Stimulated activated CD4-positive, alpha-beta T cell treated with anti-CD3 and anti-CD28 coated beads, TNF-alpha, amount 100 ng/mL, for 4 hours (primary cell): ENCODE measurements at places on chromosomes 2 and 18.

DNA sequence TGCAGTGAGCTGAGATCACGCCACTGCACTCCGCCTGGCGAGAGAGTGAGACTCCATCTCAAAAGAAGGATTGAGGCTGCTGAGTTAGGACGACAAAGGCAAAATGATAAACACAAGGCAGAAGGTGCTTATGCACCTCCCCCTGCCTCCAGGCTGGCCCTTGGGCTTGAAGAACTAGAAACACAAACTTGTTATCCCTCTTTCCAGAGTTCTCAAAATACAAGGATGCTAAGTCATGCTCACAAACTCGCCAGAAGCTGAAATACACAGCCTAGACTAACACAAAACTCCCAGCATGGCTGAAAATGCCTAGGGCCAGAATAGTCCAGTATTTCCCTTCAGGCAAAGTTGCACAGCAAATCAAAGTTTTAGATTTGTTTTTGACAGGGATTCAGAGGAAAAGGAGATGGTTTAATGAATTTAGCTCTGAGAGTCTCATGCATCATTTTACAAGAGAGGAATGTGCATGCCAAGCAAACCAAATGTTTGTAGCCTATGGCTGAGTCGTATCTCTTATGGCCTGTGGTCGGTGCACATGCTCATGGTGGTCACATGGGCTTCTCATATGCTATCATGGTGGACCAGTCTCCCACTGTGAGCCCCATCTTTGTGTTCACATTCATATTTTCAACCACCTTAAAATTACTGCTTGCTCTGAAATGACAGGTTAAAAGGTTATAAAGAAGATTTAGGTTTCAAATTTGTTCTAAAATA is 16.2 kb upstream of the MREG start:
- no peak for DNase-seq

DNA sequence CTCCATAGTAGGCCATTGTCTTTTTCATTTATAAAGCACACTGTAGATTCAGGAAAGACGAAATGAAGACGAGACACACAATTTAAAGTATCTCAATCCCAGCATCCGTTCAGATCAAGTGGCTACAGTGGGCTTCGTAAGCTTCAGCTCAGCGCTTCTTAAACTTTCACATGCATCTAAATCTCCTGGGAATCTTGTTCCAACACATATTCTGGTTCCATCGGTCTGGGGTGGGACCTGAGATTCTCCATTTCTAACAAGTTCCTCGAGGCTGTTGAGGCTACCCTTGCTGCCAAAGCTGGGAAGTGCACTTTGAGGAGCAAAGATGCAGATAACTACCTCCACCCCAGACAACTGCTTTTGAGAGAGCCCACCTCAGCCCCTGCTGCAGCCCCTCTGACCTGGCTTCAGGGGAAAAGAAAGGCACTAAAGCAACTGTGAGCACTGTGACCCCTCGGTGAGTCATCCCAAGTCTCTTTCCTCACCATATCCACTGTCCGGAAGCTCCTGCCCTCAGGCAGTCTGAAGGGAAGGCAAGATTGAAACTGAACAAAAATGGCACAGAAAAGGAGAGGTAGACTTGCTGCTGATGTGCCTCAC is 201.1 kb upstream of the FBXO11 start:
- no peak for DNase-seq

DNA sequence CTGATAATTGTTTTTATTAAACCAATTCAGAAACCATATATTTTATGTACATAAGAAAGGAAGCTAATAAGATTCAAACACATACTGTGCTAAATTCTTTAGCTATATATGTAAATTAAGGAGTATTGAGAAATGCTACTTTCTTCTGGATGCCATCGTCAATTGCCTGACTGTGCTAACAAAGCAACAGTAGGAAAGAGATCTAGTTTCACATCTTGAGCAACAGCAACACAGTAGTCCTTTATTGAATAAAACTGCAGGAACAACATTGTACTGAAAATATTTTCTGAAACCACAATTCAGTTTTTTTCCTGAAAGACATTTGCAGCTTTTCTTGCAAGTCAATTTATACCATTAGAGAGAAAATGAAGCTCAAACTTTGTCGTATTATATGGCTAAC is 1404.9 kb upstream of the SLC39A10 start:
- no peak for DNase-seq

GRCh38 chr2:118986738-118987137 is 44.7 kb downstream of the MARCO start:
- DNase-seq, result no peak

GRCh38 chr2:26735883-26736588 is 28.0 kb upstream of the SLC35F6 start:
- DNase-seq, result no peak

DNA sequence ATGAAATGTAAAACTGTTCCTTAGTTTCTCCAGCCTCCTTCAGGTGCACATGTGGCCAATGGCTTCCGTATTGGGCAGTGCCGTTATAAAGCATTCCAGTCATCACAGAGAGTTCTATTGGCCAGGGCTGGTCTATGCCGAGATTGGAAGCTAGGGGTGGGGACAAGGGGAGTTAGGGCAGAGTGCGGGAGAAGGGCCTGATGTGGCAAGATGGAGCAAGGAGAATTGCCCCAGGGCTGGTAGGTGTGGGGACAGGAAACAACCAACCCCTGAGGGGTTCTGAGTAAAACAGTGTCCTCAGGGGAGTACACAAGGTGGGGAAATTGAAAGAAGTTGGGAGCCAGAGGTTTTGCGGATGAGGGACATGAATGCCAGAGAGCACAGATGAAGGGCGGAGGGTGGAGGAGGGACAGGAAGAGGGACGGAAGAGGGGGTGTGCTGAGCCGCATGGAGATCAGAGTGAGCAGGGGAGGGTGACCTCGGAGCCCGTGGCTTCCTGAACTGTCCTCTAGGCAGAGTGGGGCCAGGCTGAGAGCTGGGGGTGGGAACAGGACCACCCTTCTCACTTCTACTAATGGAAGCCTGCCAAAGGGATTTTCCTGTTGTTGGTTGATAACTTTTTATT is 9.1 kb upstream of the ATP6V1C2 start:
- no peak for DNase-seq

DNA sequence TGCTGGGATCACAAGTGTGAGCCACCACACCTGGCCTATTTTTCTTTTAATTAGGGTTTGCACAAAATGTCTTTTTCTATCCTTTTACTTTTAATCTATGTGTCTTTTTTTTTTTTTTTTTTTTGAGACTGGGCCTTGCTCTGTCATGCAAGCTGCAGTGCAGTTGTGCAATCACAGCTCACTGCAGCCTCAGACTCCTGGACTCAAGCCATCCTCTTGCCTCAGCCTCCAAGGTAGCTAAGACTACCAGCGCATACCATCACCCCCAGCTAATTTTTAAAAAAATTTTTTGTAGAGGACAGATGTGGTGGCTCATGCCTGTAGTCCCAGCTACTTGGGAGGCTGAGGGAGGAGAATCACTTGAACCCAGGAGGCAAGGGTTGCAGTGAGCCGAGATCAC is 27.1 kb downstream of the ADCY3 start:
- DNase-seq, result no peak

GRCh38 chr2:222862106-222862908 is 1.5 kb downstream of the ACSL3 start:
- DNase-seq, result no peak

DNA sequence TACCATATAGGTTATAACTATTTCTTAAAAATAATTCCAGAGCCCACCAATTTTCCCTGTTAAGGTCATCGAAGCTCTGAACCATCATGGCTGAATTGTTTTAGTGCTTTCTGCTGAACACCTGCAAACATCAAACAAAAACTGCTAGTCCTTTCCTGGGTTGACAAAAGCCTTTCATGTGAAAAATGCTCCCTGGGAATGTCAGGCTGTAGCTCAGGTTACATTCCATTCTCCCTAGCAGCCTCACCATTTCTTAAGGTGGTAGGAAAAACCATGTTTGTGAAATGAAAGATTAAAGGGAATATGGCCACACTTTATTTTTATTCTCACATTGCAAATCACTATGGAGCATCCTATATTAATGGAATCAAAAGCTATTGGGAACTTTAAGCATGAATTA is 5.7 kb downstream of the TCF4 start:
- DNase-seq, result no peak

- no peak for DNase-seq
Measured at GRCh38 chr18:44945888-44946401, 265.3 kb downstream of the SETBP1 start.

GRCh38 chr18:10121786-10122515 is 208.1 kb downstream of the VAPA start:
- no peak for DNase-seq

GRCh38 chr18:40878371-40878770 is 1076.7 kb upstream of the PIK3C3 start:
- no peak for DNase-seq

DNA sequence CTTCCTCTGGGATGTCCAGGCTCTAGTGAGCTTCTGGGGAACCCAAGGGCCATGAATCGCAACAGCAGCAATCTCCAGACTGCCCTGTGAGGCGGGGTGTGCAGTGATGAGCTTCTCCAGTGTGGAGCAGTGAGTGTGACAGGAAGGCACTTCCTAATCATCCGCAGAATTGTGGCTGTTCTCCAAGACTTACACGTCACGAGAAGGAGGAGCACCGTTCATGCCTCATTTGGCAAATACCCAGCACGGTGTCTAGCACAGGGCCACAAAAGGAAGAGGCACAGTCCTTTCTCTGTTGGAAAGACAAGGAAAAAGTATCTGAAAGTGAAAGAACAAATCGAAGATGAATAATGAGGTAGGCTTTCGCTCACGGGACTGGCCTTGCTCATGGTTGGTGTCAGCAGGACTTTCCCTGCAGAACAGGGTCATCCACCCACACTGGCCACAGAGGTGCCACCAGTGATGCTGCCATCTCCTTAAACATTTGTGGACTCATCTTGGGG is 125.1 kb upstream of the HAAO start:
- DNase-seq, result no peak

DNA sequence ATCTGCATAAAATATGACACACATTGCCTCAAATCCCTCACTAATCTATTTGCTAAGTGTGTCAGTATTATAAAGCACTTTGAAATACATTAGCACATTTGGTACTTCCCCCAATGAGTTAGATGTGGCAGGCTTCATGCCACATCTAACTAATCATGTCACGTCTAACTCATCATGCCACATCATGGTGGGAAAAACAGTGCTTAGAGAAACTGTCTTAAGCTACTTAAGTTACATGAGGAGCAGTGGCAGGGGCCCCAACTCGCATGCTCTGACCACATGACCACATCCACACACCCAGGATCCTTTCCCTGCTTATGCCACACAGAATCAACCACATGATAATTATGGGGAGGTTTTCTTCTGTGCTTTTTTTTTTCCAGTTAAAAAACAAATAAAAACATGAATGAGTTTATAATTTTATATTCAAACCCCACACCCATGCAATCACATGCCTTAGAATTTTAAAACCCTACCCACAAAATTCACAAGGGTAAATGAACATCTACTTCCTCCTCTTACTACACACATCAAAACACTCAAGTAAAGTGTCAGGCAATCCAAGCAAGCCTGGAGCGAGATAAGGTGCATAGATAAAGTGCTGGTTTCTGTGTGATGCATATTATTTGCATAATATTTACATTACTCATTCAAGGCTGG is 1.6 kb downstream of the ABCA12 start:
- no peak for DNase-seq

GRCh38 chr2:40282428-40282827 is 169.5 kb downstream of the SLC8A1 start:
- DNase-seq, result no peak

GRCh38 chr2:234426616-234427015 is 70.3 kb downstream of the ARL4C start:
- DNase-seq, result no peak

DNA sequence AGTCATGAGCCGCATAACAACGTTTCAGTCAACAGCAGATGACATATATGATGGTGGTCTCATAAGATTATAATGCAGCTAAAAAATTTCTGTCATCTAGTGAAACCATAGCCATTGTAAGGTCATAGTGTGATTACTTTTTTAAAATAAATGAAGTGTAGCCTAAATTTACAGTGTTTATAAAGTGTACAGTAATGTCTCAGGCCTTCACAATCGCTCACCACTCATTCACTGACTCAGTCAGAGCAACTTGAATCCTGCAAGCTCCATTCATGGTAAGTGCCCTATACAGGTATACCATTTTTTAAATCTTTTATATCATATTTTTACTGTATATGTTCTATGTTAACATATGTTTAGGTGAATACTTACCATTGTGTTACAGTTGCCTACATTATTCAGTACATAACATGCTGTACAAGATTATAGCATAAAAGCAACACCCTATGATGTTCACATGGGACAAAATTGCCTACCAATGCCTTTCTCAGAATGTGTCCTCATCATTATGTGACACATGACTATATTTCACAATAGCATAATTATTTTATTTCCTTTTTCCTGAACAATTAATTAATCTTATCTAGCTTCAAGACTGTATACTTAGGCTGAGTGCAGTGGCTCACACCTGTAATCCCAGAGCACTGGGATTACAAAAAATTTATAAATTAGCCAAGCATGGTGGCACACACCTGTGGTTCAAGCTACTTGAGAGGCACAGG is 1115.9 kb upstream of the ZEB2 start:
- no peak for DNase-seq

GRCh38 chr2:38387887-38388286 is 10.8 kb upstream of the ATL2 start:
- DNase-seq, result no peak

DNA sequence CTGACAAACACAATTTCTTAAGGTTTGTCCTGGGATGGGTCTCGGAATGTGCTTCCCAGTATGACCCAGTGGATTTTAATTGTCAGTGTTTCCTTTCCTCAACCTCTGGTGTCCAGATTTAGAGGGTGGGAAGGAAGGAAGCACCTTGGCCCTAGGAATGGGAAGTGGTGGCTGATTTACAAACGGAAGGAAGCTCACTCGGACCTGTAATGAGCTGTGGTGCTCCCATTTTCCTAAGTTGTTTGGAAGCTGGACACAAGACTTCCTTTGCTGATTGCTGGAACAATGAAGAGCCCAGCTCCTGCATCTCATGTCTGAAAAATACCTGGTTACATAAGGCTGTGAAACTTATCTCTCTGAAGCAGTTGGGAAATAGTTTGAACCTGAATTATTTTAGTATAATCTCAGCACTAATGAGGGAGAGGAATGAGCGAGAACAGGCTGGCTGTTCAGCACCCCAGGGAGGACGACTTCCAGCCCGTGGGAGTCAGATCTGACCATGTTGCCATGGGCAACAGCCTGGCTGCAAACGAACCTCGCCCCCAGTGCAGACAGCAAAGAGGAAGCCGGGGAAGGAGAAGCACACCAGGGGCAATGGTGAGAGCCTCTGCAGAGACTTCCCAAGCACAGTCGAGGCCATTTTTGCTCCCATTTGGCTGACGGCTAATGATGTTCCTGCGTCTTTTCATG is 74.4 kb upstream of the ASB18 start:
- no peak for DNase-seq

DNA sequence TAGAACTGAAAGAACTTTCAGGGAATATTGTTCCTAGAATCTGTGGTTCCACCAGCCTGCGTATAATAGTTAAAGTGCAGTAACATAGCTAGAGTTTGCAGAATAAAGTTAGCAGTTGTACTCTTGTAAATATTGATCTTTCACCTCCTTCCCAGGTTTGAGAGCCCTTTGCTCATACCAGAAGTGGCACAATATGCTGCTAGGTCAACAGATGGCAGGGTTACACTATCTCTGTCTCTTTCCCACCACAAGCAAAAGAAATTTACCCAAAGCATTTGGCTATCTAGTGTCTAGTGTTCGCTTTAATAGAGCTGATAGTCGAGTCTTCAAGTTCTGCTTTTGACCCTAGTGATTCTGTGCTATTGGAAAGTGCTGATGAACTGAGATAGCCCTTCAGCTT is 119.0 kb upstream of the KLHL14 start:
- no peak for DNase-seq

GRCh38 chr2:233213011-233213410 is 38.5 kb upstream of the ATG16L1 start:
- DNase-seq, result no peak
